ENCODE measurements at places on chromosomes 13 and 19.

GRCh38 chr13:45373162-45373547 is 32.2 kb upstream of the TPT1 start:
- no peak for DNase-seq

DNA sequence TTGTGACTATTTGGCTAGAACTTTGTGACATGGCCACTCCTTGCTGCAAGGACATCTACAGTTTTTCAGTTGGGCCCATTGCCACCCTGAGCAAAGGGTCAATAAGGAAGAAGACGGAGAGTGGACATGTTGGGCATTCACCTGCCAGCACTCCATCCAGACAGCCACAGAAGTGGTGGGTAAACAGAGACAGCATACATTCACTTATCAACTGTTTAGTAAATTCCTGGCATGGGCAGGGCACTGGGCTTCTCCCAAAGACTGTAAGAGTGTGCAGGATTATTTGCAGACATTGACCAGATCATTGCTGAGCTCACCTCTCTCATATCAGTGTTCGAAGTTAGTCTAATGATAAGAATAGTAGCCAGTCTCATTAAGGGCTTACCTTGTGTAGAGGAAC is 29.2 kb downstream of the SIPA1L3 start:
- no peak for DNase-seq

DNA sequence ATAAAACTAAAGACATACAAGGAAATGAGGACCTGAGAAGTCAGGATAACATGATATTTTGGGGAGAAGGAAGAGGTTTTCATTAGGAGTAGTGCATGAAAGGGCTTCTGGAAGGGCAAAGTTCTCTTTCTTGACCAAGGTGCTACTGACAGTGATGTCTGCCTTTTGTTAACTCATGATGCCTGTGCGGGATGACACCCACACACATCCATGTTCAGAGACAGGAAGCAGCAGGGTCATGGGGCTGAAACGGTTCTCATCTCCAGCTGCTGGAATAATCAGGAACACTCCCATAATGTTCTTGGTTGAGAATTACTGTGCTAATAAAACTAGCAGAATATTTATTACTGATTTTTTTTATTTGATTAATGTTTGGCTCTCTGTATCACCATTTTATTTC is 29.1 kb downstream of the KCNC3 start:
- no peak for DNase-seq

DNA sequence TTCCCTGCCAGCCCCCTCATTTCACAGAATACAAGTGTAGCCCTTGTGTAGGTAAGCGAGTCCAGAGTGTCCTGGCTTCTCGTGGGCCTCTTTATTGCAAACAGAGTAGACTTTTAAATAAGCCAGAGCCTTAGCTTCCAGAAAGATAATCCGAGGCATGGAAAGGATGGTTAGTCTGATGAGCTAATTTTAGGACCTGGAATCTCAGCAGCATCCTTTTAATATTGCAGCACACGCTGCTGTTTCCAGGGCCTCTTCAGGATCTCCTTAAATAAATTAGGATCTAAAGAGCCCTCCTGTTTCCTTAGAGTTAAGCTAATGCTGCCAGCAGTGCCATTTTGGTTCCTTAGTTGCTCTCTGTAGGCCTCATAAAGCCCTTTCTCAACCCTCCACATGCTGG is 99.2 kb downstream of the RFC3 start:
- DNase-seq = no peak

- no peak for DNase-seq
Measured at GRCh38 chr19:4508698-4509097, 9.6 kb downstream of the PLIN4 start.

DNA sequence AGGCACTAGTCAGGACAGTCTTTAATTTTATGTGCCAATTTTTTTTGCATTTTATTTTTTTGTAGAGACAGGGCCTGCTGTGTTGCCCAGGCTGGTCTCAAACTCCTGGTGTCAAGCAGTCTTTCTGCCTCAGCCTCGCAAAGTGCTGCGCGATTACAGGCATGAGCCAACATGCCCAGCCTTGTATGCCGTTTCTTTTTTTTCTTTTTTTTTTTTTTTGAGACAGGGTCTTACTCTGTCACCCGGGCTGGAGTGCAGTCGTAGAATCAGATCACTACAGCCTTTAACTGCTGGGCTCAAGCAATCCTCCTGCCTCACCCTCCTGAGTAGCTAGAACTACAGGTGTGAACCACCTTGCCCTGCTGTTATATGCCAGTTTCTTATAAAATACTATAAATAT is 26.4 kb downstream of the BORA start:
- DNase-seq = no peak

GRCh38 chr13:110285991-110286832 is 20.7 kb downstream of the COL4A1 start:
- DNase-seq = no peak

DNA sequence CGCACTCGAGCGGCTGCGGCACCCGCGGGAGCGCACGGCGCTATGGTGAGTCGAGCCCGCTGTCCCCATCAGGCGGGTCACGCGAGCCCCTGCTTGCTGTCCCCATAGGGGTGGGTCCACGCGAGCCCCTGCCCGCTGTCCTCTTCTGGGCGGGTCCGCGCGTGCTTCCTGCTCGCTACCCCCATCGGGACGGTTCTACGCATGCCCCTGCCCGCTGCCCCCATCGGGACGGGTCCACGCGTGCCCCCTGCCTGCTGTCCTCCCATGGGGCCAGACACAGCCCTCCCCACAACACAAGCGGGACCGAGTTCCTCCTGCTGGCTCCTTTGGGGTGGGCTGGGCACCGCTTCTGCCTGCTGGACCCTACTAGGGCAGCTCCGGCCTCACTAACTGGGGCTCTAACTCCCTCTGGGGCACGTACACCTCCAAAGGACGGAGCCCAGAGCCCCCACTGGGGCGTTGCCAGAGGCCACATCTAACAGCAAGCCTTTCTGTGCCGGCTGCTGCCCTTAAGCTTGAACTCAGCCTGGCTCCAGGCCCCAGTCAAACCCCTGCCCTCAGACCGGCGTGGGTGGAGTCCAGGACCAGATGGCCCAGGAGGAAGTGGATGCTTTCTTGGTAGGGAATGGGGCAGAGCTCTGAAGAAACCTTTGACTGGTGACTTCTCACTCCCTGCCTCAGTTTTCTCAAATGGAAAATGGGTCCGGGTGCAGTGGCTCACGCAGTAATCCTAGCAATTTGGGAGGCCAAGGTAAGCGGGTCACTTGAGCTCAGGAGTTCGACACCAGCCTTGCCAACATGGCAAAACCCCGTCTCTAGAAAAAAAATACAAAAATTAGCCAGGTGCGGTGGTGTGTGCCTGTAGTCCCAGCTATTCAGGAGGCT is 722 bp downstream of the COLGALT1 start:
- DNase-seq = no peak

- no peak for DNase-seq
Measured at GRCh38 chr13:51756651-51757050, 47.3 kb downstream of the DHRS12 start.

GRCh38 chr19:14022469-14022868 is 5.5 kb upstream of the RLN3 start:
- no peak for DNase-seq

- no peak for DNase-seq
Measured at GRCh38 chr13:76293346-76293745, 592.9 kb downstream of the KCTD12 start.

- DNase-seq = no peak
Measured at GRCh38 chr13:94959626-94960025, 247.3 kb upstream of the SOX21 start.

DNA sequence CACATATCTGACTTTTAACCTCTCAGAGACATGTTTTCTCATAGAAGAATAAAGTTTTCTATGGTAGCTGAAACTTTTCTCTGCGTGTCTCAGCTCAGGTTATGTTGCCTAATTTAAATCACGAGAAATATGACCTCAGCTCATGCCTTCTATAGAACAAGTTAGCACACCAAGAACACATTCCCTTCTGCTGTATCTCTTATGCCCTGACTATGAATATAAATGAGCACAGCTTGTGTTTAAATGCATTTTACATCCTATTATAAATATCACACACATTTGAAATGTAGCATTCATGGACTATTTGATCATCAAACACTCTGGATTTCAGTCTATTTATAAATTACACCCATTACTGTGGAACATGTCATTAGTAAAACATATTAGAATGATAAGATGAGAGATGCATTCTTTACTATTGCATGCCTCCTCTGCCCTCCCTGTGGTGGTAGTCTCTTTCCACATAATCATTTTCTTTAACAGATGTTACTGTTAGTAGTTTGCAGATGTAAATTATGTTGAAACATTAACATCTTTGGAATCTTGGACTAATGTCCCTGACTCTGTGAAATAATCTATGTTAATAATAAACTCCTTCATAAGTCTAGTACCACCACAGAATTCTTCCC is 2044.9 kb upstream of the PCDH20 start:
- DNase-seq = no peak

GRCh38 chr13:33307843-33308242 is 22.3 kb upstream of the STARD13 start:
- no peak for DNase-seq

DNA sequence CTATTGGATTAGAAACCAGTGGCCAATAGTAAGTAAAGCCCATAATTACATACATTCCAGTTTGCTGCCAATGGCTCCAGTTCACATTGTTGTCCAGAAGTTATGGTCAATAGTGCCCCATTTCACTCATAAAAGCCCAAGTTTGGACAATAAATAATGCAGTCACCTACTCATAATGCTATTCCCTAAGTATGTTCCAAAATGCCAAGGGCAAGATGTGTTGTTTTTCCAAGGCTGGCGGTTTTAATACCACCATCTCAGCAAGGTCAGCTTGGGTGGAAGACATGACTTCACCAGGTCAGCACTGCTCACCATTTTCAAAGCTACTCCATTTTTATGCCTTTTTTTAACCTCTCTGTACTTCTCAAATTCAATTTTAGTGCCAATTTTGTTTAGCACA is 32.7 kb downstream of the KCTD12 start:
- DNase-seq = no peak

- no peak for DNase-seq
Measured at GRCh38 chr13:41827507-41828213, 133.2 kb downstream of the VWA8 start.

DNA sequence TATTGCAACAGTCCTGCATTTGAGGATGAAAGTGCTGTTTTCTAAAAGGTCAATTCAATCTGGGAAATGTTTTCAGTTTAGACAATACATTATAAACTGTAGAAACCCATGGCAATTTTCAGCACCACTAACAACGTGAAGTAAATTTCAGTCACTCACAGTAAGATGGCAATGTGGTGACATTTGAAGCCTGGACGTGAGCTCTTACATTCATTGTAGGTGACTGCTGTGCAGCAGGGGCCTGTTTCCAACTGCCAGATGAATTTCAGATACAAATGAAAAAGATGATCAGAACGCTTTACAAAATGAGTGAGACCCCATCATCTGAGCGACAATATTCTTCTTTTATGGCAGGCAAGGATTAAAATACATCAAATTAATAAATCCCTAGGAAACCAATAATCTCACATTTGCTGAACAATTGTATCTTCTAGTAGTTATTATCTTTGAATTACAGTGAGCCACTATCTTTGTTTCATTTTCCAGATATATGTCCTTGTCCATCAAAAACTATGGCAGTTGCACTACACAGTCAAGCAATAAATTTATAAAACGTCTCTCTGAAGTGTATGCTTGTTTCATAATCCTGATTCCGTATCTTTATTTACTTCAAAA is 1816.8 kb downstream of the OLFM4 start:
- no peak for DNase-seq

DNA sequence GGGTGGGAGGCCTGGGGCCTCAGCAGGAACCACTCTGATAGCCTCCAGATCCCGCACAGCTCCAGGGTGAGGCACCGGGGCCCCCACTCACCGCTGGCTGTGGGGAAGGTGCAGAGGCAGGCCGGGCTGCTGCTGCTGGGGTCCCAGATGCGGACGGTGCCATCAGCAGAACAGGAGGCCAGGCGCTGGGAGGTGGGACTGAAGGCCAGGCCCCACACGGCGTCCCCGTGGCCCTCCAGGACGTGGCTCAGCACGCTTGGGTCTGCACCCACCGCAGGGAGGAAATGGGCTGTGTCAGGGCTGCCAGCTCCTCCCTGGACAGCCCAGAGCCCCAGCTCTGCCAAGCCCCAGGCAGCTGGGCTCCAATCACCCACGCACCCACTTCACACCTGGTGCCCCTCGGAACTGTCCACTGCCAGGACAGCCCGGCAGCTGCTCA is 6.1 kb upstream of the PRKD2 start:
- no peak for DNase-seq

- no peak for DNase-seq
Measured at GRCh38 chr19:30209617-30210600, 162.3 kb upstream of the ZNF536 start.

- no peak for DNase-seq
Measured at GRCh38 chr19:38721979-38722773, 22.1 kb downstream of the CAPN12 start.

- DNase-seq = no peak
Measured at GRCh38 chr13:97953376-97953970, at the start of gene IPO5. IPO5 (plus strand) TSS chr13:97953675; CDS start chr13:97976697, 23,022 bp downstream.

GRCh38 chr13:30763786-30764413 is 28.6 kb downstream of the ALOX5AP start:
- DNase-seq = no peak

DNA sequence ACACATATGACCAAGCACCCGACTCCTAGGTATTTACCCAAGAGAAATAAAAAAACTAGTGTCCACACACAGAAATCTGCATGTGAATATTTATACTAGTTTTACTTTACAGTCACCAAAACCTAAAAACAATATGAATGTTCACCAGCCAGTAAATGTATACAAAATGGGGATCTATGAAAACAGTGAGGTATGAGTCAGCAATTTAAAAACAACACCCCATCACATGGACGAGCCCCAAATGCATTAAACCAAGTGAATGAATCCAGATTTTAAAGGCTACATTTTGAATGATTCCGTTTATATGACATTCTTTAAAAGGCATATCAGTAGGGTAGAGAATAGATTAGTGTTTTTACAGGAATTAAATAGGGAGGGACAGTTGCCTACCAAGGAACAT is 22.1 kb downstream of the SIGLEC7 start:
- no peak for DNase-seq
